ENCODE measurements at places on chromosomes 2 and 18.

- DNase-seq, result no peak
These were observed 45.2 kb upstream of the MYO1B start for GRCh38 chr2:191199929-191200512.

DNA sequence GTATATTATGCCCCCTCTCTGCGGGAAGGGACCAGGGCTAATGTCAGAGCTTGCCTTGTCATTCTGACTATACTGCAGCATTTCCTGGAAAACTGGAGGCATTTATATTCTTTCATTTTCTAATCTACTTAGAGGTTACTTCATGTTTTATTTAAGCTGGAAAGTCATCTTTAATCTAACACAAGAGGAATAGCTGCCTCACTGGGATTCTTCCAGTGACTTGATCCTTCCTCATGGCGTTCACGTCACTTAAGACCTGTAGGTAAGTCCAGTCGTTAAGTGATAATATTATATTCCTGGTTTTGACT, 727.6 kb upstream of the DDX18 start:
- DNase-seq, result no peak

- DNase-seq, result no peak
These were observed 90.7 kb downstream of the CRIM1 start for GRCh38 chr2:36446294-36446693.

- no peak for DNase-seq
These were observed 216.3 kb downstream of the BCL11A start for GRCh38 chr2:60337142-60337497.

DNA sequence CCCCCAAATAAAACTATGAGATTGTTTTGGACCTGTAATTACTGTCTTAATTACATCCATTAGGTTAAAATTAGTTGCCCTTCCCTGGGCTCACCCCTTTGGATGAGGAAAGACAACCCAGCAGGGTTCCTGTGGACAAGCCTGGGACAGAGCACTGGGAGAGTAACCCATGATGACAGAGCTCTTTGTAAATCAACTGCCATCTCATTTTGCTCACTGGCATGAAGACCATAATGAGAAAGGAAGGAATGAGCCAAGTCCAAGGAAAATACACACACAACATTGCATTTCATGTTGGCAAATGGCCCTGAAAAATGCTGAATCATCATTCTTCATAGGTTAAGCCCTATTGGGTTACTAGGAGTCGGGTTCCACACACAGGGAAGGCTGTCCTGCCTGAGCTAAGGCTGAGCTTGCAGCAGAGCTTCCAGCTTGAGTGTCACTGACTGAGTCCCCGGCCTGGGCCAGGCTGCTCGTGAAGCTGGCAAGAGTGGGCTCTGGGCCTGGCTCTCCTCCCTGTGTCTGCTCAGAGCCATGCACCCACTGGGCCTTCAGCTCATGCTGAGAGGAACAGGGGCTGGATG, 94.1 kb upstream of the ACAA2 start:
- no peak for DNase-seq

DNA sequence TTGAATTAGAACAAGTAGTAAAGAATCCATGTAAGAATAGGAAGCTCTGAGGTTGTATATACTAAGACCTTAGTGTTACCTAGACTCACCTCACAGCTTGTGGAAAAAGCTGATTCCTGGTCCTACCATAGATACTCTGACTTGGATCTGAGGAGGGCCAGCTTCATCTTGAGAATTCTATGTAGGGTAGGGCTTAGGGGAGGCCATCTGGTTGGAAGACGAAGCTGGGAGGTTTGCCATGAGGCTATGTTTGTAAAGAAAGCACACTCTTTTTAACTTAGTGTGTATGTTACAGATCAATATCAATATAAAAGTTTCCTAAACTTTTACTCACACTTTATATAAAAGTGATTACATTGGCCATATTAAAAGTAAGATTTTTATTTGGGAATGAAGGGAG, 77.1 kb upstream of the GALNT5 start:
- DNase-seq, result no peak

- DNase-seq, result no peak
These were observed 19.2 kb downstream of the FMNL2 start for GRCh38 chr2:152354069-152354755.

DNA sequence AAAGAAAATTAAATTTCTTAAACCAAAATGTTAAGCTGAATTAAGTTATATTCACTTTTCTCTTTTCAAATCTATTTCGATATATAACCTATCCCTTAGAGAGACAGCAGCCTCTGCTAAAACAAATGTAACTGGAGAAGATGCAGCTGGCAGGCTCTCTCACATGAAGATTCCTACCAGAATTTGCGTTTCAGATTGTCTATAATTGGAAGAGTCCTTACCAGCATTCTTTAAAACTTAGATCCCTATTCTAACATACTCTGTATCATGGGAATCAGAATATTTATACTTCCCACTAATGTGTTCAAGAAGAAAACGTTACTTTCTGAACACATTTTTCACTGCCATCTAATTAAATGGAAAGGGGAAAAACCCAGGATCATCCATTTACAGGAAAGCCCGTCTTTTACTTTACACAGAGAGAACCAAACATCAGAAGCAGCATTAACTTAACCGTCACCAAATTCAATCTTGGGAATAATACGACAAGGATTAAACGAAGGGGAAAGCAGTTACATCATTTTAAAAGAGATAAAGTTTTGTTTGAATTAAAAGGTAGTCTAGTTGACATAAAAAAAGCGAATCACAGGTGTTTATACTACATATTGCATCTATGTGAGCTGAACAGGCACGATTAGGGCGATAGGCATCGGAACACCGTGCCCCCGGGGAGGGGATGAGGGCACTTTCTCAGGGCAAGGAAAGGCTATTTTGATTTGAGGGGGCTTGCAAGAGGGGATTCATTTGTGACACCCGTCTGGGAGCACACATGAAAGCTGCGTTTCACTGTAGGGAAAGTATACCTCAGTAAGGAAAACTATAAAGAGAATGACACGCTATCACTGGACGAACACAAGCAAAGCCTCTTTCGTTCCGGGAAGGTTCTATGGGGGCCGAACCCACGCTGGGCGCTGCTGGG, 1.3 kb downstream of the PTPN2 start:
- peak; percentile 62 for DNase-seq

DNA sequence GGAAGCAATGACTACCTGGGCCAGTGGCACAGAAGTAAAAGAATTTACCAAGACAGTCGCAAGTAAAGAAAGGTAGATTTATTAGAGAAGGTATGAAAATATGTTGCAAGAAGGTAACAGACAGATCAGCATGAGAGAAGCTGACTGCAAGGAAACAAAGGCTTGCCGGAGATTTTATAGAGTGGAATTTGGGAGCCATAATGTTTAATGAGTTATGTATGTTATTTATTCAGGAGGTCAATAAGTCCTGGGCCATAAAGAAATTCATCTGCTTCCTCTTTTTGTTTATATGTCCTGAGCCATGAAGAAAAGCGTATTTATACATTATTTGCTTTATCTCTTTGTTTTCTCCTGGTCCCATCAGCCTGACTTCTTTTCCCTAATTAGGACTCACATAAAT, 423.6 kb downstream of the PTH2R start:
- DNase-seq, result no peak

DNA sequence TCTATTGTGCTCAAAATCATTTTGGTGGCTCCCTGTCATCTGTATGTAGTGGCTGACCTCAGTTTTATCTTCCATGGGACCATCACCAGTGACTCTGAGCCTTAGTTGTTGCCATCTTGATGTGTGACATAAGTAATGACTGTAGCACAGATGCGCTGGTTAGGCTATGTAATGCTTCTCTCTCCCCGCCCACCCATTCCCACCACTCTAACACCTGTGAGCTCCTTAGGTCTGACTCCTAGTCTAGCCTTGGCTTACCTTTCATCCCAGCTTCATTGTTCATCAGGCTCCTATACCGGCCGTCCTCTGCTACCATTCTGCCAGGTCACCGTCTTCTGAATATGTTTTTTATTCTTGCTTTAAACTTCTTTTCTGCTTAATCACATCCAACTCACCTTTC, 17.2 kb downstream of the MYO1B start:
- DNase-seq, result no peak

DNA sequence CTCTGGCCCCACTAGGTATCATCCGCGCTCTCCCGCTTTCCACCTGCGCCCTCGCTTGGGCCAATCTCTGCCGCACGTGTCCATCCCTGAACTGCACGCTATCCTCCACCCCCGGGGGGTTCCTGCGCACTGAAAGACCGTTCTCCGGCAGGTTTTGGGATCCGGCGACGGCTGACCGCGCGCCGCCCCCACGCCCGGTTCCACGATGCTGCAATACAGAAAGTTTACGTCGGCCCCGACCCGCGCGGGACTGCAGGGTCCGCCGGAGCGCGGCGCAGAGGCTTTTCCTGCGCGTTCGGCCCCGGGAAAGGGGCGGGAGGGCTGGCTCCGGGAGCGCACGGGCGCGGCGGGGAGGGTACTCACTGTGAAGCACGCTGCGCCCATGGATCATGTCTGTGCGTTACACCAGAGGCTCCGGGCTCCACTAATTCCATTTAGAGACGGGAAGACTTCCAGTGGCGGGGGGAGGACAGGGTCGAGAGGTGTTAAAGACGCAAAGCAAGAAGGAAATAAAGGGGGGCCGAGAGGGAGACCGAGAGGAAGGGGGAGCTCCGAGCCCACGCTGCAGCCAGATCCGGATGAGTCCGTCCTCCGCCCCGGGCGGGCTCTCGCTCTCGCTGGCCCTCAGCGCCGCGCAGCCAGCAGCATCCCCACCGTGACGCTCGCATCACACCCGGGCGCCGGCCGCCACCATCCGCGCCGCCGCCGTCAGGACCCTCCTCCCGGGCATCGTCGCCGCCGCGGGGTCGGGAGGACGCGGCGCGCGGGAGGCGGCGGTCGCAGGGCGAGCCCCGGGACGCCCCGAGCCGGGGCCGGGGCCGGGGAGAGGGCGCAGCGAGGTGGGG, 664 bp downstream of the NETO1 start:
- no peak for DNase-seq

DNA sequence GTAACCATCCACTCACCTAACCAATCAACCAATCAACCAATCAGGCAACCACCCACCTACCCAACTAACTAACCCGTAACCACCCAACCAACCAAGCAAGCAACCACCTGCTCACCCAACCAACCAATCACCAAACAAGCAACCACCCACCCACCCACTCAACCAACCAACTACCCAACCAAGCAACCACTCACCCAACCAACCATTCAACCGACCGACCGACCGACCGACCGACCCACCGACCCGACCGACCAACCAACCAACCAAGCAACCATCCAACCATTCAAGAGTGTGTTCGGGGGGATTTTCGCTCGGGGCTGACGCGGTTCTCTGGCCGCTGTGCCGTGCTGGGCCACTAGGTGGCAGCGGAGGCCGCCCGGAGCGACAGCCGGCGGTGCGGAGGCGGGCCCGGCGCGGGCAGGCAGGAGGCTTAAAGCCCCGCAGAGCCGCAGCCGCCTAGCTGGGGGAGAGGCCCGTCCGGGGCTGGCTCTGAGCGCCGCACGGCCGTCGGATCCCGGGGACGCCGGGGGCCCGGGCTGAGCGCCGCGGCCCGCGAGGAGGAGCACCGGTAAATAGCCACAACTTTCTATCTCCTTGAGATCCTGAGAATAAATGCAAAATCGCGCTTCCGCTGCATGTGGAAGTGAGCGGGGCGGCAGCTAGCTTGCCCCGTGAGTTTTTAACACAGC, at the start of gene MC5R:
MC5R (plus strand) TSS at position 443 of the 689 bp plus-strand sequence. CDS start 1,617 bp downstream, outside the sequence.
- DNase-seq, result peak; percentile 67

- DNase-seq, result no peak
These were observed 33.7 kb upstream of the BZW1 start for GRCh38 chr2:200778038-200778437.

- DNase-seq, result no peak
These were observed 32.9 kb downstream of the TPRKB start for GRCh38 chr2:73704285-73704684.

DNA sequence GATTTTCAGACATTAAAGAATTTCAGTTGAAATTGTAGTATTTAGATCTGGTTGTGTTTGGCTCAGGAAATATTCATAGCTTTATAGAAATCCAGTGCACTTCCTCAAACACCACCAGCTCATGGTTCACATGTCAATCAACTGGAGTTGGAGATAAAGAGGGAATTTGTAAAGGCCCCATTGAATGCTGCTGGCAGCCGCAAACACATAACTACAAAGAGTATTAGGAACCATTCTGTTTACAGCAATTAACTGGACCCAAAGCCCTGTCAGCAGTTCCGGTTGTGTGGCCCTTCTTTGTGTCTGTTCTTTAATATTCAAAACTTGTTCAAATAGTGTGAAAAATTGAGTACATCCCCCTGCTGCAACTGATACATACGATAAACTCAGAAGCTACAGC, 107.4 kb upstream of the LRRTM4 start:
- no peak for DNase-seq

- DNase-seq, result no peak
These were observed 124.2 kb upstream of the ITGB6 start for GRCh38 chr2:160324161-160324800.

- DNase-seq, result no peak
These were observed 27.4 kb upstream of the CHAC2 start for GRCh38 chr2:53740170-53740569.

Data from C1 segment of cervical spinal cord (tissue), 14 donors.